PC-9 (cell line): ENCODE measurements at places on chromosomes 7 and 10.

GRCh38 chr7:44311561-44312495 lies 13.6 kb downstream of the CAMK2B start:
- DNase-seq, result no peak

GRCh38 chr7:80468931-80469714 lies 42.7 kb downstream of the GNAT3 start:
- DNase-seq, result no peak

DNA sequence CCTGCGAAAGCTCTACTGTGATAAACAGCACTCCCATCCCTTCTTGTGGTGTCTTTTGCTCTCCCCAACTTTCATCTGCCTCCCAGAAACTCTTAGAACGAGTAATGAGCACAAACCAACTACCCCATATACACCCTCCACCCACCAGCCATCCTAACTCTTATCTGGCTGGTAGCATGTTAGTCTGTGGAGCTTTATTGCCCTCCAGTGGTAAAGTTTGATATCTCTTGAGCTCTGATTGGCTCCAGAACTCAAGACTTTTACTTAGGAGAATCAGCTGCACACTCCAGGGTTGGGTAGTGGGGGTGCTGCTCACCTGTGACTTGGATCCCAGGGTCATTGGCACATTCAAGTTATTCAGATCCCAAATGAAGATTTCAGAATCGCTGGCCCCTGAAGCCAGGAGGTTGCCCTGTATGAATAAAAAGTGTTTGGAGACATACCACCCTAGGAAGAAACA lies 10.9 kb downstream of the SEC31B start:
- no peak for DNase-seq

GRCh38 chr7:16839646-16840045 lies 34.8 kb upstream of the AGR2 start:
- no peak for DNase-seq

GRCh38 chr10:108388706-108389105 lies 1224.2 kb upstream of the SORCS1 start:
- DNase-seq, result no peak

DNA sequence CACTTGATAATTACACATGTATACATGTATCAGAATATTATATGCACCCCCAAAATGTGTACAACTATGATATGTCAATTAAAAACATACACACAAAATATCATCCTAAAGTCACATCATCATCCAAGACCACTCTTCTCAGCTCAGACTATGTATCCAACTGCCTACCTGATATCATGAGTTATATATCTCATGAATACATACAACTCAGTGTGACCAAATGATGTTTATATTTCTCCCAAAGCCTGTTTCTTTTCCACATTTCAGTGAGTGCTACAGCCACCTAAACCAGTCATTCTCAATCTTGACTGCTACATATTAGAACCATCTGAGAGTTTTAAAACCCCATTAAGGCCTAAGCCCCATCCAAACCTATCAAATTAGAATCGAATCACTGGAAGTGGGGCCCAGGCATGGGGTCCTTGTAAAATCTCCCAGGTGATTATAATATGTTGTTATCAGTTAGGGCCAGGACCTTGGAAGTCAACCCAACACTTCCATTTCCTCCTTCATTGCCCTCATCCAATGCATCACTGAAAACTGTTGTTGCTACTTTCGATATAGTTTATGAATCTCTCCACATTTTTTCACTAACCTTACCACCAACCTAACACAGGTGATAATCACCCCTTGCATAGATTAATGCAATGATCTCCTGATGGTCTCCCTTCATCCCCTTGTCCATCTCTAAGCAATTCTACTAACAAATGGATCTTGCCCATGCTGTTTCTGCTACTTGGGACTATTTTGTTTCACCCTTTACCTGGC lies 53.8 kb upstream of the ITGB8 start:
- DNase-seq, result no peak

DNA sequence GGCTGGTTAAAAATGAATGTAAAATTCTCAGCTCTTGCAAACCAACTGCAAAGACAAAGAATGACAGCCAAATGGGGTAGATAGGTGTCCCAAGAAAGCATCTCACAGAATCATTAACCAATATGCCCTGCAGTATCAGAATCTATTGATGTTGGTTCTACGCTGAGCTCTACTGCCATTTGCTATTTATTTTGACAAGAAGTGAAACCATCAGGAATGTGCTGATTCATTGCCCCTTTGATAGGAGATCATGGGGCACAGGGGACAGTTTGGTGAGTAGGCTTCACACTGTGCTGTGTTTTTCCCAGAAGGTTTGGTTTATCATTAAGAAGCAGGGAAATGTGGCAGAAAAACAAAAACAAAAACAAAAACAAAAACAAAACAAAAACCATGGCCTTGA lies 19.4 kb upstream of the CDC14C start:
- no peak for DNase-seq

DNA sequence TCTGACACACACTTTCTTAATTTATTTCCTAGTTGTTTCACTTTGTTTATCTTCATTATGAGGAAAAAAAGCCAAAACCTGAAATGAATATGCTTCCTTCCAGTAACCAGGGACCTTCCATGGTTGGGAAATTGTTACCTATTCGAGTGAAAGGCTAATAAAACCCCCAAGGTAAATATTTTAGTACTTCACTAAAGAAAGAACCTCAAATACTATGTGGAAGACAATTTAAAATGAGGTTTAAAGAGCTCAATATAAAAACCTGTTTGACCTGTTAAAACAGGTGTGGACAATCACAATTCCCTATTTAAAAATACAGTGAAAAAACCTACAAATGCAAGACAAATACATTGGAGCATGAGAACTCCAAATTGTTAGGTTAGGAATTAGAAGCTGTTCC lies 192.6 kb downstream of the CFTR start:
- peak; percentile 48 for DNase-seq

GRCh38 chr10:32889631-32890212 lies 68.3 kb downstream of the ITGB1 start:
- DNase-seq, result no peak

- DNase-seq, result no peak
These were observed 16.1 kb downstream of the PAPOLB start for GRCh38 chr7:4845740-4846142.

- DNase-seq, result no peak
These were observed 37.1 kb downstream of the SDK1 start for GRCh38 chr7:3338161-3338560.

- DNase-seq, result no peak
These were observed 81.5 kb downstream of the ITIH5 start for GRCh38 chr10:7585228-7585627.

DNA sequence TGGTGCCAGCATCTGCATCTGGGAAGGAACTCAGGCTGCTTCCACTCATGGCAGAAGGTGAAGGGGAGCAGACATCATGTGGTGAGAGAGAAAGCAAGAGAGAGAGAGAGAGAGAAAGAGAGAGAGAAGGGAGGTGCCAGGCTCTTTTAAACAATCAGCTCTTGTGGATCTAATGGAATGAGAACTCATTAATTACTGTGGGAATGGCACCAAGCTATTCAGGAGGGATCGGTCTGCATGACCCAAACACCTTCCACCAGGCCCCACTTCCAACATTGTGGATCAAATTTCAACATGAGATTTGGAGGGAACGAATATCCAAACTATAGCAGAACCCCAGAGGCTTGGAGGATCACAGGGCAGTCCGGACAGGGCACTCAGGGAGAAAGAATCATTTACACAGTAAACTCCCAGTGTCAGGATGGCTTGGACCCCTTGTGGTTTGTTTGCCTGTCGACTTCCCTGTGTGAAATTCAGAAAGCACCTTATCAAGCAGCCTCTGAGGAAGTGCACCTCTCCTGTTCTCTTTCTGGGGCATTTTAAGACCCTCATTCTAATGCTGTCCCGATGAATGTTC lies 308.5 kb downstream of the REEP3 start:
- DNase-seq, result no peak
